ENCODE measurements at places on chromosomes 4 and X. TPM values are rescaled to one million over a fixed set of nuclear protein-coding genes. Genes with fewer than 3 reads are reported as not detected.

DNA sequence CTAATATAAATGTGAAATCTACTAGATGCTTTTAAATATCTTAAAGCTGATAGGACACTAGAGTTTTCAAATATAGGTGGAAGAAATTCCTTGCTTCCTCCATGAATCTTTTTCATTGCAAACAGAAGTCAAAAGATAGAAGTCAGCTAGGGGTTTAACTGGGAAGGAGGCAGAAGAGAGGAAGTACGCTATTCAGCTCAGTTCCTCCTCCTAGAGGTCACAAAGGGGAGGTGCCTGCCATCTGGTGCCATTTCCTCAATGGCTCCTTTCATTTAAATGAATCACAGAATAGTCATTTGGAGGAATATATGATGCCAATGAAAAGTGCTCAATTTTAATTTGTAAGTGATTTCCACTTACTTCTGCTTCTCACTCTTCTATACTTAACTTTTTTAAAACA, 8.5 kb downstream of the COL25A1 start:
- DNase-seq, result peak; percentile 26

GRCh38 chr4:4719436-4719835, 140.0 kb upstream of the MSX1 start:
- no peak for DNase-seq

The FAM236D gene
- not detected for polyA plus RNA-seq

The MAGEA2 gene
- not detected for polyA plus RNA-seq

- DNase-seq, result no peak
Observed at GRCh38 chrX:11908371-11908770, 150.3 kb downstream of the MSL3 start.

DNA sequence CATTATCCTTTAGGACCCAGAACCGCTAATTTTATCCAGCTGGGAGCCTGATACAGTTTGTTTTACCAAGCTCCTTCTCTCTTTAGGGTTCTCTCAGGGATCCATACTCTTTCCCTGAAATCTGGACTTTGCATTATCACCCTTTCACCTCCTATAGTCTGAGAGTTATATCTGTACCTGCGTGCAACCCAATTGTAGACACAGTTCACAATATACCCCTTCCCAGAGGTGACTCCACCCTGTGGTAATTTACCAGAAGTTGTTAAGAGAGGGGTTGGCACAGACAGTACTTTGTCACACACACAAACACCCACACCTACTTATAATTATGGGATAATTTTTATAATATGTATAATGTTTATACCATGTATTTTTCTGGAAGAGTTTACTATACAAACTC, 275.8 kb upstream of the NR3C2 start:
- no peak for DNase-seq

DNA sequence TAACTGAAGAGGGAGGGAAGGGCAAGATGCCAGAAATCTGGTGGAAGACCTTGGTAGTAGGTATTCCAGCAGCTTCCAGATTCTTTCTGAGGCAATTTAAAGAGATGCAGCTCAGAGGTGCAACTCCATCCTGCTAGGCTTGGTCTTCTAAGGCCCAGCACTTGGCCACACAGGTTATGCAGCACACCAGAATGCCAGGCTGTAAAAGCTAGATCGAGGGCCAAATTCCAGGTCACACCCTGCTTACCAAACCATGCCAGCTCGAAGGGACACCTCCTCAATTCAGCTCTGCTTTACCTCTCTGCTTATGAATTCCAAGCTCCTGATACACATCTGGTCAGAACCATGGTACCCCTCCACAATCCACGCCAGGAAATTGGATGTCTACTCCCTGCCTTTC, 19.8 kb upstream of the ATXN3L start:
- DNase-seq, result no peak

The XAGE1B gene
- polyA plus RNA-seq, result not detected

- DNase-seq, result no peak
Observed at GRCh38 chr4:10629394-10629793, 55.2 kb downstream of the CLNK start.

DNA sequence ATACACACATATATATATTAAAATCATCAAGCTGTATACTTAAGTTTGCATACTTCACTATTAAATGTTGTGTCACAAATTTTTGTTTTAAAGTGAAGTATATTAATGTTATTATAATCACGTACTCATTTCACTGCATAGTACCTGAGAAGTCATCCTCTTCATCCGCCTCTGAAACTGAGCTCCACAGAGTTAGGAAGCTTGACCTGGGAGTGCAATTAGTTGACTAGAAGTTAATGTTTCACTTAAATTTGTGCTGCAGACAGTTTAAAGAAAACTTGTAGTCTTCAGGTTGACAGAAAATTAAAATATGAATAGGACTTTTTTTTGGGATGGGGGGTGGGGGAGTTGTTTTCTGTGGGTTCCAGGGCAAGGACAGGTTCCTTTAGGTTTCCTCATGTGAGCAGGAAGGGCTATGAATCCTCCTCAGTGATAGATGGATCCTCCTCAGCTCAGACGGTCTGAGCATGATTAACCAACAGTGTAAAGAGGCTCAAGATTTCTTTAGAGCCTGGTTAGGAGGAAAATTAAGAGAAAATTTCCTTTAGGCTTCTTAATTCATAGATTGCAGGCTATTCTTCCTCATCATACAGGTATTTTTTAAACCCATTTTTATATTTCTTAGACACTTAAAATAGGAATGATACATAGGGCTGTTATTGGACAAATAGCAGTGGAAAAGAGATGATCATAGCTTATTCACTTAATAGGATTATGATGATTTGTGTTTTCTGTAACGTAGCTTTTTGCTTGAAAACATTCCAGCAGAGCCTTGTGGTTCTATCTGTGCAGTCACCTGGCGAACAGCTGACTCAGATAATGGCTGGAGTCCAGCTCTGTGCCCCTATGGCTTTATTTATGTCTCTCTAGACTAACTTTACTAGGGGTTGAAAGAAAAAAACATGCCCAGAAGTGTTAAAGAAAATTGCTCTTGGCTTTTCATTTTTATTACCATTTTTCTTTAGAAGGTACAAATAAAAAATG, 102.7 kb downstream of the SLC4A4 start:
- DNase-seq, result no peak

The ENPP6 gene
- not detected for polyA plus RNA-seq

The HS6ST2 gene
- polyA plus RNA-seq, result not detected

The SOD3 gene
- not detected for polyA plus RNA-seq

GRCh38 chrX:91414713-91415112, 19.9 kb upstream of the PABPC5 start:
- no peak for DNase-seq

GRCh38 chr4:4856071-4857000, 3.1 kb upstream of the MSX1 start:
- DNase-seq, result no peak

The ADAM29 gene
- polyA plus RNA-seq, result not detected

The SPATA18 gene
- not detected for polyA plus RNA-seq

The WDFY3 gene
- polyA plus RNA-seq, result 5.9 TPM

GRCh38 chr4:100519205-100519604, 1.4 kb upstream of the EMCN start:
- no peak for DNase-seq

DNA sequence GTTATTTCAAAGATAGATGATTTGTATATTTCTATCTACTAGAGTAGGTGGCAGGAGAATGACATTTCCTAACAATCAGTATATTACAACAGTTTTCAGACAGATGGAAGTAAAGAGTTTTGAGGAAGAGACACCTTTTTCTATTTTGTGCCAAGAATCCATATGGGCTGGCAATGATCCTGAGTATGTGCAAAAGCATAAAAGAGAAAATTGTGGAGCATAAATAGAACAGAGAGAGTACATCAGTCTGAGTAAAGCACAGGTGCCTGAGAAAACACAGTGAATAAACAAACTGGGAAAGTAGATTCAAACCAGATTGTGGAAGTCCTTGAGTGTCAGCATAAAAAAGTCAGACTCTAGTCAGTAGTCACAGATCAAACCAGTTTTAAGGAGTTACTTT, 96.8 kb upstream of the WDR44 start:
- DNase-seq, result no peak

GRCh38 chr4:150694438-150694837, 112.5 kb downstream of the MAB21L2 start:
- no peak for DNase-seq

DNA sequence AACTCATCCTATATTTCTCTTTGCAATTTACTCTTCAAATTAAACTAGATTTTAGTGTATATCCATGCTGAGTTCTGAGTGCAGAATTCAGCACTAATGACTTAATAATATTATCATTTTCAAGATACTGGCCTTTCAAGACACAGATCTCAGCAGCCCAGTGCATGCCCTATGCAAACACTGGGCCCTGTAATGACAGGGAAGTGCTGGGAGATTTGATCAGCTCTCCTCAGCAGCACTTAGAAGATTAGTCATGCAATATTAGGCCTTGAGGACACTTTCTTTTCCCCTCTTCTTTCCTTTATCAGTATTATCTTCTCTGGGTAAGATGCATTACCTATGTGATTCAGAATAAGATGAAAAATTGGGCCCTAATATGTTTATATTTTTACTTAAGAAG, 207.1 kb downstream of the PPP3CA start:
- no peak for DNase-seq

The CDS1 gene
- 0.12 TPM for polyA plus RNA-seq

DNA sequence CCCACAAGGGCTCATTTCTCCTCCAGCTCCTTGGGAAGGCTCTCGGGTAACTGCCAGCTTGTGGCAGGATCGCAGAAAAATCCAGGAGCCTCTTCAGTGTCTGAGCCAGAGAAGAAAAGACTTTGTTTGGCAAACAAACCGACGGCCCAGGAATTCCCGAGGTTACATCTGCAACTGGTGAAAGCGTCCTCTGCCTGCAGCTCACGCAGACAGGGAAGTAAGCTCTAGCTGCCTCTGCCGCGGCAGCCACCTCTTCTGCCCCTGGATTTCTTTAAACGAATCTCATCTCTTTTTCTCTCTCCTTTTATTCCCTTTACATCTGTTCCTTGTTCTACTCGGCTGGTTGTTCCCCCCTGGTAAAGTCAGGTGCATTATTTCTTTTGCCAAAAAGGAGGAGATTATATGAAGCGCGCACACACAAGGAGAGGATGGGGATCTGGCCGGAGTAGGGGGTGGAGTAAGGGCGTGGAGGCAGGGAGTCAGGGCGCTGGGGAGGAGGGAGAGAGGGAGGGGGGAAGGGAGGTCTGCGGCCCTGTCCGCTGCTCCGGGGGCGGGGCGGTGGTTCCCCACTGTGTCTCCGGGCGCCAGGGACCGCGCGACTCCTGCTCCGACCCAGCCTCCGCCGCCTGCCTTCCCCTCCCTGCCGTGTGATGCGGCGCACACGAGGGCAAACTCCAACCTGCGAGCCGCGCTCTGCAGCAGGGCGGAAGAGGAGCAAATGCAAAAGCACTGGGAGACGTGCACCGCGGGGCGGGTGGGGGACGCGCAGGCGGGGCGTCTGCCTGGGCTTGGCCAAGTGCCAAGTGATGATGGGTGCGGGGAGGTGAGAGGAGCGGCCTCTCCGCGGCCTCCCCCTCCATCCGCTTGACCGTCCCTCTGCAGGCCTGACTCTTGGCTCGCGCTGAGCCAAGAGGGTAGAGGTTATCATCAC, at the start of gene DCHS2:
TSS of gene DCHS2 (minus strand) at position 459 of the 931 bp plus-strand sequence. CDS start at position 15, 444 bp downstream.
- no peak for DNase-seq

GRCh38 chr4:122086338-122087065, 65.6 kb upstream of the BLTP1 start:
- no peak for DNase-seq

The TAF7L gene
- polyA plus RNA-seq, result not detected

The TRIM61 gene
- not detected for polyA plus RNA-seq

The MAGED4 gene
- not detected for polyA plus RNA-seq

DNA sequence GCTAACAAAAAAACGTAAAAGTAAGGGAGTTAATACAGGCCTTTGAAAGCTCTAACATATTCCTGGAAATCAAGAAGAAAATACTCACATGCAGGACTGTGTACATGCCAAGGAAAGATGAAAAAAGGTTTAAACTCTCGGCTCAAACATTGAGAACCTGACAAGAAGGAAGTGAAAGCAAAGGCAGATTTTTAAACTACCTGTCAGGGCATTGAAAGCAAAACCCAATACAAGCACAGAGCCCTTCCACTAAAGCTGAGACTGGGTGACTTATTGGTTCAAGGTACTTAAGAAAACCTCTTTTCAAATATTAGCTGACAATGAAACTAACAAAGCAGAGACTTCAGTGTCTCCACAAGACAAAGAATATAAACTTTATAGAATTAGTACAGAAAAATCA, 313.0 kb upstream of the GRID2 start:
- no peak for DNase-seq

The GPR78 gene
- polyA plus RNA-seq, result not detected

The TEX13D gene
- not detected for polyA plus RNA-seq

The TMEM271 gene
- polyA plus RNA-seq, result not detected

DNA sequence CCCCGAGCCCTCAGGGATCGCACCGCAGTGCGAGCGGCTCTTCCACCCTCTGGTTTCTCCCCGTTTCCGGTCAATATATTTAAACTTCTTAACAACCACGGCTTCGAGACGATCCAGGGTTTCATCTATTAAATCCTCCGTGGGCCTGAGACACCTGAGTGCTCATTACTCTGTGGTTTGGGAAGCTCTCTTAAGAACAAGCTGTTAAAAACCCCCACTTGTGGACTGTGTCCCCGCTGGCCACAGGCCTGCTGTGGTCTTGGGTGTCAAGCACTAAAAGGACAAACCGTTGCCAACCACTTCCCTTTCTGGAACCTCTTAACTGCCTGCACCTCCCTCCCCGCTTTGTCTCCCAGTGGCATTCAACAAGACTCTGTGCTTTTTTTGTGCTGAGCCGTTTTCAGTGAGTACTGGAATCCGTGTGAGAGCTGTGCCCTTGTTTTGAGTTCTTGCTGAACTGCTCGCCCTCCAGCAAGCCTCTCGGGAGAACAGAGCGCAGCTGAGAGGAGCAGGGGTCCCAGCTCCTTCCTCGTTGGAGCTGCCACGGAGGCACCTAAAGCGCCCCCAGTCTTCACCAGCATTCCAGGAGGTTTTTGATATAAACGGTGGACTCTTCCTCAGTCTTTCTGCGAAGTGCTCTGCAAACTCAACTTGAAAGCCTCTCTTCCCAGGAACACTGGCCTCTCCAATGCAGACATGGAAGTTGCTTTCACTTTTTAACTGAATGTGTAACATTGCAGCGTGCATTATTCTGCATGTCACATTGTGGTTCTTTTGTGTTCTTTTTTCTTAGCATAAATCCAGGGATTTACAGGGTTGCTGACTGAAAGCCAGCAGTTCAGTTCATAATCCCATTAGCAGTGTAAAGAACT, 691 bp upstream of the IGFBP7 start:
- DNase-seq, result peak; percentile 66

The FGF2 gene
- not detected for polyA plus RNA-seq

GRCh38 chrX:132489578-132490419, 961 bp upstream of the MBNL3 start:
- DNase-seq, result peak; percentile 25

DNA sequence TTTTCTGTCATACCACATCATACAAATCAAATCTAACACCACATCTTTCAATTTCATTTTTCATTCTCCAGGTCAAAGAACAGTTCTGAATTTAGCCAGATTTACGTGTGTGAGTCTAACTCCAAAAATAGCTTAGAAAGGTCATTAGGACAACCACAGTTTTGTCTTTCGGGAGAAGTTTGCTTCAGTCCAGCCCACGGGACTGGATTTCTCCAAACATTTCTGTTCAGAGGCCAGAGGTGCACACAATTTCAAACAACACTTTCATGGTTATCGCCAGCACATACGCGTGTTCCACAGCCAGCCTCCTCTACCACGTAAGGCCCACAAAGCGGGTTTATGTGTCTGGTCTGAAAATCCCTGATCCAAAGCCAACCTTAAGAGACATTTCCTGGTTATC, 65.9 kb downstream of the VEGFC start:
- DNase-seq, result no peak

The HNRNPH2 gene
- 118 TPM for polyA plus RNA-seq

GRCh38 chrX:153968255-153968654, 3.4 kb downstream of the HCFC1 start:
- no peak for DNase-seq

The MAOB gene
- not detected for polyA plus RNA-seq
